ENCODE measurements at places on chromosomes 2 and 18. TPM values are rescaled to one million over a fixed set of nuclear protein-coding genes. Genes with fewer than 3 reads are reported as not detected.

The LYPD6 gene
- 3.9 TPM for total RNA-seq

The ADAM23 gene
- 5.0 TPM for total RNA-seq

The SNRNP27 gene
- total RNA-seq: 48.5 TPM

The IL36A gene
- total RNA-seq: not detected

The ACADL gene
- not detected for total RNA-seq

The UGT1A6 gene
- not detected for total RNA-seq

The CCL20 gene
- 6.5 TPM for total RNA-seq

The CARF gene
- 1.3 TPM for total RNA-seq

The BBS5 gene
- 3.5 TPM for total RNA-seq

The SP140 gene
- total RNA-seq: 0.20 TPM

The KCNG3 gene
- not detected for total RNA-seq

The GNLY gene
- total RNA-seq: not detected

The SCYGR5 gene
- not detected for total RNA-seq

The CHST9 gene
- total RNA-seq: not detected

The EFHD1 gene
- not detected for total RNA-seq

The ABCB11 gene
- total RNA-seq: 0.05 TPM

The CAB39 gene
- 60.0 TPM for total RNA-seq

The COL6A3 gene
- total RNA-seq: 4.3 TPM

The GAD1 gene
- not detected for total RNA-seq

The DSG3 gene
- not detected for total RNA-seq

The SCN9A gene
- total RNA-seq: 0.30 TPM

The C18orf54 gene
- total RNA-seq: 6.9 TPM

The TSPYL6 gene
- total RNA-seq: not detected

The SLC4A5 gene
- 0.05 TPM for total RNA-seq

The REG3A gene
- not detected for total RNA-seq

The MC2R gene
- not detected for total RNA-seq

The C2orf78 gene
- total RNA-seq: not detected

The TEKT4 gene
- total RNA-seq: not detected

The DNAH7 gene
- not detected for total RNA-seq

The PLGLB1 gene
- 0.20 TPM for total RNA-seq

The SAG gene
- not detected for total RNA-seq

The IFIH1 gene
- 24.5 TPM for total RNA-seq

The CNRIP1 gene
- total RNA-seq: 78.7 TPM

The ADGRF3 gene
- total RNA-seq: 0.05 TPM
